ENCODE measurements at places on chromosomes 1 and 21.

DNA sequence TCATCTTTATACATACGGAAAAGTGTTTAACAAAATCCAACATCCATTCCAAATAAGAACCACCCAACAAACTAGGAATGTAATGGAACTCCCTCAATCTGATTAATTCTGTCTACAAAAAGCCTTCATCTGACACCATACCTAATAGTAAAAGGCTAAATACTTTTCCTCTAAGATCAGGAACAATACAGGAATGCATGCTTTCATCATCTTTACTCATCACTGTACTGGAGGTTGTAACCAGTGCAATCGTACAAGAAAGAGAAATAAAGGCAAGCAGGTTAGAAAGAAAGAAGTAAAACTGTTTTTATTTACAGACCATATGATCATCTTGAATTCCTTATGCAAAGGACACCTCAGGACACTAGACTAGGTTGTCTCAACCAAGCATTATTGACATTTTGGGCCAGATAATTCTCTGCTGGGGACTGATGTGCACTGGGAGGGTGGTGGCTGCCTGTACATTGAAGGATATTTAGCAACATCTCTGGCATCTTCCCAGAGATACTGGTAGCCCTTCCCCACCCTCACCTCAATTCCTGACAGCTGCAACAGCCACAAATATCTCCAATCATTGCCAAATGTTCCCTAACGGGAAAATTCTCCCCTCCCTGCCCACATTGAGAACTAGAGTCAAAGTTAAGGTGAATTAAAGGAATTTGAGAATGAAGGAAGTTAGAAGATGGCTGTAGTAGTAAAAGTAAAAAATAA is 30.6 kb upstream of the INSL5 start:
- no peak for DNase-seq

DNA sequence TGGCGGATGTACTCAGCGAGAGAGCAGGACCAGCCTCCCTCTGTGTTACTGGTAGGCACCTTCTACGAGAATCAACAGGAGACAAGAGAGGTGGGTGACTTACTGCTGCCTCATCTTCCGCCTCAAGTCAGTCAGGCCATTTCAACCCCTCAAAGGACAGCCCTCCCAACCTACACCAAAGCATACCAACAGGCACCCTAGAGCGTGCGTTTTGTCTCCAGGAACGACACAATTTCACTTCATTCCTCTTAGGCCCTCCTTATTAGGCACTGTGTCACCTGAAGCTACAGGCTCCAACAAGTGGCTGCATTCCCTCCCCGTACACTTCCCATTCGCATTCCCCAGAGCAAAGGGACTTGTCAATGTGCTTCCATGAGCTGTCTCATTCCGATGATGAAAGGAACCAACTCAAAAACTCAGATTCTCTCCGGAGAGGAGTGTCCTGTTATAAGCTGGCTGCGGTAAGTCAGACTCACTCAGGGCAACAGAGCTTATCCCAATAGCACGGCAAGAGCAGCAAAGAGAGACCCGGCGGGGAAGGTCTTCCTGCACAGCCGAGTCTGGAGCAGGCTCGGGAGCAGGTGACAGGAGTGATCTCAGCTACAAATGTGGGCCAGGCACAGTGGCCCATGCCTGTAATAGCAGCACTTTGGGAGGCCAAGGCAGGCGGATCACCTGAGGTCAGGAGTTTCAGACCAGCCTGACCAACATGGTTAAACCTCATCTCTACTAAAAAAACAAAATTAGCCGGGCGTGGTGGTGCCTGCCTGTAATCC is 120.6 kb upstream of the IFFO2 start:
- DNase-seq = no peak

DNA sequence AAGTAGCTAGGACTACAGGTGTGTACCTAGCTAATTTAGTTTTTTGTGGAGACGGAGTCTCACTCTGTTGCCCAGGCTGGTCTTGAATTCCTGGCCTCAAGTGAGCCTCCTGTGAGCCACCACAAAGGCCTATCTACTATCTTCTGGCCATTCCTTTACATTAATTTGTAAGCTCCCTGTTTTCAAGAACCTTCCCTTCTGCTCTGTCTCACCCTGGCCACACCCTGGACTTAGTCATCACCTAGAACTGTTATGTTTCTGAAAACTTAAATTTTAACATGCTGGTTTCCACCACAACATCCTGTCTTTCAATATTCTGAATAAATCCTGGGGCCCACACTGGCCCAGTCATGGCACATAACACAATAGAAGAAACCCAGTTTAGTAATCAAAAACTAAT is 4.9 kb upstream of the B4GALT3 start:
- DNase-seq = no peak

DNA sequence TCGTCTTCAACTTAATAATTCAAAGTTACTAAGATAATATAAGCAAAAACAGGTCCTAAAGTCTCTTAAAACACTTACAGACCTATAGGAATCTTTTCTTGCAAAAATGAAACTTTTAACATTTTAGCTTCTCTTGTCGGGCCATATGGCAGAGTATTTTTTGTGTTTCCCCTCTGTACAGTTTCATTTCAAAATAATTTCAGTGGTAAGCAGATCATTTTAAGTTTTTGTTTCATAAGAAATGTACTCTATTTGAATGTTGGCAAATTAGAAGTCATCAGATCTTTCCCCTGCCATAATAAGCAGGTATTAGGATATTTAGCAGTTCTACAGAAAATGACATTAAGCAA is 37.9 kb downstream of the RGL1 start:
- DNase-seq = no peak

DNA sequence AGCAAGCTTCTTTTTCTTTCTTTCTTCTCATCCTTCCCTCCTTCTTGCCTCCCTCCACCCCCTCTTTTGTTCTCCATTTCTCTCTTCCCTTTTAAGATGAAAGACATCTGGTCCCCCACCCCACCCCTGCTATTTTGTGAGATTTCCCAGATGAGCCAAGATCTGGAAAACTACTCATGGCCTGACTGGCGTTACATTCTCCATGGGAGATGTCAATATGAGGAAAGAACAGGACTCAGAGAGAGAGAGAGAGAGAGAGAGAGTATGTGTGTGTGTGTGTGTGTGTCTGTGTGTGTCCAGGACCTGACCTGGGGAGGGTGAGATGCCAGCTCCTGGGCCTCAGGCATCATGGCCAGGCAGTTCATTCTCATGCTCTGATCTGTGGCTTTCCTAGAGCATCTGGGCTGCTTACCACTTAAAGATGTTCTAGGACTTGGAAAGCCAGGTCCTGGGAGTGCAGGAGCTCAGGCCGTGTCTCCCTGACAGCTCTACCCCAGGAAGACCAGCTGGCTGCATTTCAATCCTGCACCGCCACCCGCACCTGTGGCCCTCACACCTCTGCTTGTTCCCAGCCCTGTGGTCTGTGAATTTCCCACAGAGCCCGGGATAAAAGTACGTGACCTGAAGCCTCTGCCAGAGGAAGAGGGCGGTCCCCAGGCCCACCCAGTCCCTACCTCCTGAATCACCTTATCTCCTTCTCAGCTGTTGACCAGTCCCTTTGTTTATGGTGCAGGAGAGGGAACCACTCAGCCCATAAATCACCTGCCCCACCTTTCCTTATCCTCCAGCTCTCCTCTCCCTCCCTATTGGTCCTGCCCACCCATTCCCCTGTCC is 3.2 kb upstream of the BEST4 start:
- DNase-seq = no peak

GRCh38 chr1:240387051-240387450 is 224.9 kb downstream of the GREM2 start:
- no peak for DNase-seq

- DNase-seq = no peak
Observed at GRCh38 chr1:168121401-168122011, 15.2 kb downstream of the GPR161 start.

DNA sequence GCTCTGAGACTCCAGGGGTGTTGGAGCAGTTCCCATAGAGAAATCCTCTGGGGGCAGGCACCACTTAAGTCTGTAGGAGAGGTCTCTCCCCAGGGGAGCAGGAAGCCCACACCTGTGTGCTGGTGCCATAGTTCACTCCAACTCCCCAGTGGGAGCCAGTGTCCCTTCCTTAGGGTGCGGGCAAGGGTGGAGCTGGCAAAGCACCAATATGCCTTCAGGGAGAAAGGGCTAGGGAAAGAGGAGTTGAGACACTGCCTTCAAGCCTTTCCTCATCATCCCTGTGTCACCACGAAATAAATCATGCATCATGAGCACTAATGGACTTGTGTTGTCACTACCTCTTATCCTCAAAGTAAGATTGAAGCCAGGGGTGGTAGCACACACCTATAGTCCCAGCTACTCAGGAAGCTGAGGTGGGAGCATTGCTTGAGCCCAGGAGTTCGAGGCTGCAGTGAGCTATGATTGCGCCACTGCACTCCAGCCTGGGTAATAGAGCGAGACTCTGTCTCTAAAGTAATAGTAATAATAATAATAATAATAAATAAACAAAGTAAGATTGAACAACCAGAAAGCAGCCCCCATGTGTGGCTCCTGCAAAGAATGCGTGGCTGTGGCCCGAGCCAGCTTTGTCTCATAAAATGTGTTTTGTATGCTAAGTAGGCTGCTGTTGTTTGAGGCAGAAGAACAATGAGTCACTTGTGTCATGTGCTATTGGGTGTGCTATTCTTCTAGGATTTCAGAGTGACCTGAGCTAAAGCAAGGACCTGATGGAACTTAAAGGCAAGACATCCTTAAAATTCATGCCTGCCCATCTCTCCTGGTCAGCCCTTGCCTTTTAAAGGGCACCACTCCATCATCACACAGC is 6.7 kb upstream of the TIE1 start:
- no peak for DNase-seq

DNA sequence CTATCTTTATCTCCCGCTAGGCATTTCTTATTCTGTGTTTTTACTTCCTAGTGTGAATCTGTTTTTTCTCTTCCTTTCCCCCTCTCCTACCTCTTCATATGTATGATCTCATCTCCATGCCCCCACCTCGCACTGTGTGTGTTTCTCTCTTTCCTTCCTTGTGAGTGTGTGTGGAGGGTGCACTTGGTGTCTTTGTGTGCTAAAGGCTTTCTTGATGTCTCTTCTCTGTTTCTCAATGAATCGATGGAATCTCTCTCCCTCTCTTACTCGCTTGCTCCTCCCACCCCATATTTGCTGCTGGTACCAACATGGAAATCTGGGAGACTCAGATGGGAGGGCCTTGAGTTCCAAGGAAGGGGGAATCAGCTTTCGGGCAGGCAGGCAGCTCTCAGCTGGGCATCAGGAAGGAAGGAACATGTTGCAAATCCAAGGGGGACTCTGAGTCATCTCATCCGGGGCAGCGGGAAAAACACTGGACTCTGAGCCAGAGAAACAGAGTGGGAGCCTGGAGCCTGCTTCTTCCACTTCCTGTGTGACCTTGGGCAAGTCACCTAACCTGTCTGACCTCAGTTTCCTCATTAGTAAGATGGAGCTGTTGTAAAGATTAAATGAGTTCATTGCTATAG is 147.5 kb downstream of the PTPRU start:
- no peak for DNase-seq

DNA sequence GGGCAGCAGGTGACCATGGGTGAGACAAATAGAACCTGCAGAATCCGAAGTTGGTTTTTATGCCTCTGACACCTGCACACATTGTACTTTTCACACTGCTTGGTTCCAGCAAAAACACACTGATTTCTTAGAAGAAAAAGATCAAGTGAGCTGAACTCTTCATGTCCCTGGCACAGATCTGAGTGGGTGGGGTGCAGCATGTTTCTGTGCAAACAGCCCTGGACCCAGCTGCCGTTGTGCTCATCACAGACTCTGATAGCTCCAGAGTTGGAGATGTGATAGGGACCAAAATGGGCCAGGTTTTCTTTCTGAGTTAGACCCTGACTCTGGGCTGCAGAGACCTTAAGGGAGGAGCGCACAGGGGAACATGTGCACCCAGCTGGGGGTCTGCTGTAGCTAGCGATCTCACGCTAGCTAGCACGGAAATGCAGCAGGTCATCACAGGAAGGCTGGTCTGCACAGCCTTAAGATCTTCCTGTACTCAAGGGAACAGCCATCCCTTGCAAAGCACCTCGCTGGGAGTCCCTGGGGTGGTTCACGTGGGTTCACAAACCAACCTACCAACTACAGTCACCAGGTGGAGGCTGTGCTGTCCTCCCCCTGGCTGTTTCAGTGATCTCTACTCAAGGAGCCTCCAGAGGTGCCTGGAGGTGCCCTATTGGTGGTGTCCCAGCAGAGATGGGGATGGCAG is 291.1 kb downstream of the PTPRU start:
- no peak for DNase-seq

GRCh38 chr1:145778146-145778540 is 45.8 kb downstream of the RNF115 start:
- DNase-seq = no peak

GRCh38 chr21:46095083-46095719 is 2.7 kb upstream of the COL6A2 start:
- no peak for DNase-seq

DNA sequence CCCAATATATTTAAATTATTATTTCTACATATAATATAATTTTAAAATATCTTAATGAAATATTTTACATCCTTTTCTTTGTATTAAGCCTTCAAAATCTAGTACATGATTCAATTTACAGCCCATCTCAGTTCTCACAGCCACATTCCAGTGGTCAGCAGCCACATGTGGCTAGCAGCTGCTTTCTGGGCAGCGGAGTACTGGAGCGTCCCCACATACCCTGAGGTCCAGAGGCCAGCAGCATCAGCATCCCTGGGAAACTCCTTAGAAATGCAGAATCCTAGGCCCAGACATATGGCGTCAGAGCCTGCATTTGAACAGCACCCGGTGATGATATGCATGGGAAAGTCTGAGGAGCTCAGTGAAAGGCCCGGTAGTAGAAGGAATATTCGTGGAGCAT is 8.6 kb upstream of the LHX4 start:
- no peak for DNase-seq

GRCh38 chr1:48216313-48216712 is 6.2 kb upstream of the SLC5A9 start:
- no peak for DNase-seq

DNA sequence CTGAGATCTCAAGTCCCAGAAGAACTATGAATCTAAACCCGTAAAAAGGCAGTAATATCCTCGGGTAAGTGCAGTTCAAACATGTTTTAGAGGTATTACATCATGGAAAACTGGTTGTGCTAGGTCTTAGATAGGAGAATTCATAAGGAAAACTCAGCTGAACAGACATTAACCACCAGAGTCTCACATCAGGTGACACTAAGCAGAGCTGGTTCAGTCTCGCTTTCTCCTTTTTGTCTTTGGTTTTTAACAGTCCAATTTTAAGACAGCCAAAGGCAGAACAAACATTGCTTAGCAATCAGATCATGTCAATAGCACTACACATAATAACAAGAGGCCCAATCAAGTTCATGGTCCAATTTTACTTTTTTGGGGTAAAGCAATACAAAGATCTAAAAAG is 63.1 kb upstream of the MUTYH start:
- no peak for DNase-seq

DNA sequence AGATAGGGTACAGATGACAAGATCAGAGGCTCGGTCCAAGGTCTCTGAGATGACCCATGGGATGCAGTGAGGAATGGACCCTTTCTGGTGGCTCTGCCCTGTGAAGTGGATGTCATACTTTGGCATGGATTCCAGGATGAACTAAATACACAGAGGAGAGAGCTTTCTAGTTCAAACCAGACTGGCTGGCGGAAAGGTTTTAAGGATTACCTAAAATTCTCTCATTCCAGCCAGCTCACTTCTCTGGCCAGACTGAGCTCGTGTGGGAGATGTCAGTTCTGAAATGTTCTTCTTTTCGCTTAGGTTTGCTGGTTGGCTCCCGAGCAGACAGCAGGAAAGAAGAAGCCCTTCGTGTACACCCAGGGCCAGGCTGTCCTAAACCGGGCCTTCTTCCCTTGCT is 6.2 kb downstream of the RNPEP start:
- DNase-seq = no peak

Measured in stimulated activated CD4-positive, alpha-beta T cell treated with anti-CD3 and anti-CD28 coated beads, Interleukin-4, amount 100 ng/mL, for 48 hours (primary cell).